ENCODE measurements at places on chromosomes 11 and 22.

GRCh38 chr11:75400146-75400865, 988 bp downstream of the RPS3 start:
- no peak for DNase-seq

GRCh38 chr11:116473206-116473769, 299.5 kb downstream of the BUD13 start:
- DNase-seq: no peak

DNA sequence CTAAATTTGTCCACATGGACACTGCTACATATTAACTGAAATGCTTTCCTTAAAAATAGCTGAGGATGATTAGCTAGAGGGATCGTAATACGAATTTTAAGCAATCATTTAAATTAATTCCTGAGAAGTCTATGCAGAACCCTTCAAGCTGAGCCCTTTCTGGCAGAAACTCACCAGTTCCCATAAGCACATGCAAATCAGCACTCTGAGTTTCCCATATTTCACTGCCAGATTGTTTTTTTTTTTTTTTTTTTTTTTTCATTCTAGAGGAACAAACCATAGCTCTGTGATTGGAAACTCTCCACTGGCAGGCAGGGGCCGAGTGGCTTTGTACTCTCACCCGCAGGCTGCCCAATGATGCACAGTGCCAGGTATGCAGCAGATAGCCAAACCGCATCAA, 145.6 kb downstream of the EFCAB6 start:
- DNase-seq: no peak

- DNase-seq: no peak
These were observed 34.8 kb downstream of the TSPAN18 start for GRCh38 chr11:44761551-44761961.

DNA sequence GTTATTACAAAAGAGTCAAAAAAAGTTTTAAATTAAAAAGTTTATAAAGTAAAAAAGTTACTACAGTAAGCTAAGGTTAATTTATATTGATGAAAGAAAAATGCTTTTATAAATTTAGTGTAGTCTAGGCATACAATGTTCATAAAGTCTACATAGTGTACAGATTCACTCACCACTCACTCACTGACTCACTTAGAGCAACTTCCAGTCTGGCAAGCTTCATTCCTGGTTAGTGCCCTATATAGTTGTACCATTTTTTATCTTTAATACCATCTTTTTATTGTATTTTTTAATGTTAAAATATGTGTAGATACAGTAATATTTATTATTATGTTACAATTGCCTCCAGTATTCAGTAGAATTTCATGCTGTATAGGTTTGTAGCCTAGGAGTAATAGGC, 2.6 kb upstream of the MMP10 start:
- no peak for DNase-seq

- DNase-seq: peak; percentile 24
These were observed at the start of gene PPP2R1B for GRCh38 chr11:111765984-111766833. PPP2R1B (minus strand) TSS chr11:111766389; CDS start chr11:111766361, 28 bp downstream.

DNA sequence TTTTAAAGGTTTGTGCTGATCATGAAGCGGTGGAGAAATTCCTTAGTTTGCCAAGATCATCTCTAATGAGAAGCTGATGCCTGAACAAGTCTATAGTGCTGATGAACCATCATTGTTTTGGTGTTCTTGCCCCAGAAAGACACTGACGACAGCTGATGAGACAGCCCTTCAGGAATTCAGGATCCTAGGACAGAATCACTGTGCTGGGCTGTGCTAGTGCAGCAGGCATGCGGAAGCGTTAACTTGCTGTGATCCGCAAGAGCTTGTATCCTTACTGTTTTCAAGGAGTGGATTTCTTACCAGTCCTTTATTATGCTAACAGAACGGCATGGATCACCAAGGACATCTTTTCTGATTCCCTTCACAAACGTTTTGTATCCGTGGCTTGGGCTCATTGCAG, 104.1 kb downstream of the TBC1D22A start:
- no peak for DNase-seq

DNA sequence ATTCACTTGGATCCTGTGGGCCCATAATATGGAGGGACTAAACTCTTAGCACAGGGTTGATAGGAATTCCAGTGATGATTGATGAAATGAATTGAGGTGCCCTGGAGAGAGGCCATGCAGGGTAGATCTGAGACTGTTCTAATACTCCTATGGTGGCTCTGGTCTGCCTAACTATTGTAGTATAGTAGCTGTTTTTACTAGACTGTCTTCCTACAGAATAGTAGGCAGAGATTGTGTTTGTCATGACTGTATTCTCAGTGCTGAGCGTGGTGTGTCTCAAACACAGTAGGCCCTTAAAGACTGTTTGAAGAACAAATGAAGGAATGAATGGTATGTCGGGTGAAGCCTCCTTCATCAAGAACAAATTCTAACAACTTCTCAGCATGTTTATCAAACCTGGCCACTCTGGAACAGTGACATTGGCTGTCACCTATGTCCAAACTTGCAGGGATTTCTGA, 107.0 kb upstream of the SESN3 start:
- no peak for DNase-seq

DNA sequence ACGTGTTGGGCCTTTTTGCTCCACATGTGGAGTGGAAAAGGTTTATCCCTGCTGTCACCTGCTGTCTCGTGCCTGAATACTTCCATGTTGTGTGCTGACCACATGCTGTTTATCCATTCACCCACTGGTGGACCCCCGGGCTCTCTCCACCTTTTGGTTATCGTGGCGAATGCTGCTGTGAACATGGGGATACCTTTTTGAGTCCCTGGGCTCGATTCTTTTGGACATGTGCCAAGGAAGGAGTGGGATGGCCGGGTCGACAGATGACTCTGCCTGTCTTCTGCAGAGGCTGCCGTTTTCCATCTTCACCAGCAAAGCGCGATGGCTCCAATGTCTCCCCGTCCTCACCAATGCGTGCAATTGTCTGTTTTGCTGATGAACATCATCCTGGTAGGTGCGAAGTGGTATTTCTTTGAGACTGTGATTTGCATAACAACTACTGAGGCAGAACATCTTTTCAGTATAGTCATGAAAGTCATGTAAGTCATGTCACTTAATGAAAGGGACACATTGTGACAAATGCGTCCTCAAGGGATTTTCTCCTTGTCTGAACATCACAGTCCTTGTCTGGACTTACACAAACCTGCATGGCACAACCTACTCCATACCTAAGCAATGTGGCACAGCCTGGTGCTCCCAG, 758.7 kb downstream of the BRD1 start:
- DNase-seq: no peak

GRCh38 chr11:2540223-2540991, 95.6 kb downstream of the KCNQ1 start:
- DNase-seq: no peak

DNA sequence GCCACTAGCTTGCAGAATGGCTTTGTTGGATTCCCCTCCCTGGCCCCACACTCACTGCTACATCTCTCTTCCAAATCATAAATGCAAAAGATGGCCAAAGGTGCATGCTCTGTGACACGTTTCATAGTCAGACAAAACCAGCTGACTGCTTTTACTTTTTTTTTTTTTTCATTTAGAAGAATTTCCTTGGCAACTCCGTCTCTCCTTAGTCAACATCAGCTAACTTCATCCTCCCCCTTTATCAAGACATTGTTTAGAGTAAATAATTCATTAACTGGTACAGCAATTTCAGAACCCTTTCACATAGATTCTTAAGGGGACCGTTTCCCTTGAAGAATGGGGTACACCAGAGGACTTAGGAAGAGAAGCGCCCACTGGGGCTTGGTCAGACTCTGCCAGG, 16.0 kb downstream of the KCNQ1OT1 start:
- DNase-seq: no peak

GRCh38 chr22:49827271-49827852, 311 bp downstream of the BRD1 start:
- DNase-seq: no peak

DNA sequence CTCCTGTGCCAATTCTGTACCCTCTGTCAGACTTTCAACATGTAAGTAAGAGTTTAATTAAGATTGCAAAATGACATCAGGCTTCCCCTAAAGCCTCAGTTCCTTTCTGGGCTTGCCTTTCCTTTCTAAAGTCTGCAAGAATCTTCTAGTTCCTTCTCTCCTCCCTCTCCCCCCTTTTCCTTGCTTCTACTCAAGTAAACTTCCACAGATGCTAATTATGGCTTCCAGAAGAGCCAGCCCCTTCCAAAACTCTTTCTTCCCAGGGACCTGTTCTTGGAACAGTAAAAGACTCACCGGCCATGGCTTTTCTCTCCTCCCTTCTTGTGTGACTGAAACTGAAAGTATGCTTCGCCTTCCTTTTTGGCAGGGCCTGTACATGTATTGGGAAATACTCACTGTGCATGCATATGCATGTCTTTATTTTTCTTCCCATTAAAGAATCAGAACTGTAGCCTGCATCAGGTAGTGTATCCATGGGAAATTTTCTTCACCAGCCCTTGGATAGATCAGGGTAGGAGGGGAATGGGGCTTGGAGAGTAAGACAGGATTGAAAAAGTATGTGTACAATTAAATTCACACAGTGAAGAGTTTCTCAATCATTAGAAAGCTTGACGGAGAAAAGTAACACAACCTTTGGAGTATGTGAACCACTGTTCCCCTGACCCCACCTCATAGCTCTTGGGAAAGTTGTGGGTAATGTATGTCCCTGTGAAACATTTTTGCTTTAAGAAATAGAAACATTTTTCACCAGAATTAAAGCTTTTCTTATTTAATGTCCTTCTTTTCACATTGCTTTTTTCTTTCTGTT, at the start of gene CASP1:
Gene CASP1 (minus strand): TSS at position 332 of the 808 bp plus-strand sequence. CDS start 31 bp downstream, at position 301.
- no peak for DNase-seq

- no peak for DNase-seq
These were observed 12.9 kb upstream of the CRKL start for GRCh38 chr22:20904008-20904979.

DNA sequence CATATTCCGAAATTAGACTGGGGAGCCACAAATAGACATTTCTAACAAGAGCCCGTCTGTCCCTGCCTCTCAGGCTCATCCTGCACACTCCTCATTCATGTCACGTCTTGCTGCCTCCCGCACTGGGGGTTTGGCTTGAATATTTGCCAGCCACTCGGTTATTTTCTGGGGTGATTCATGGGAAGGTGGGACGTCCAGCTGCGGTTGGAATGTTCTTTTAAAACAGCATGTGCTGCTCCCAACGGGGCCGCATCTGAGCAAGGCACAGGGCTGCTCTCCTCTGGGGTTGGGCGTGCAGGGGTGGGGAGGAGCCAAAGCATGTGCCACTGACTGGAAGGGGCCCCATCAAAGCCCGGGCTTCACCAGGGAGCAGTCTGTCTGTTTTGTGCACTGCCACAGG, 25.9 kb upstream of the SLC5A4 start:
- no peak for DNase-seq
